ENCODE measurements at places on chromosomes 13 and 19.

DNA sequence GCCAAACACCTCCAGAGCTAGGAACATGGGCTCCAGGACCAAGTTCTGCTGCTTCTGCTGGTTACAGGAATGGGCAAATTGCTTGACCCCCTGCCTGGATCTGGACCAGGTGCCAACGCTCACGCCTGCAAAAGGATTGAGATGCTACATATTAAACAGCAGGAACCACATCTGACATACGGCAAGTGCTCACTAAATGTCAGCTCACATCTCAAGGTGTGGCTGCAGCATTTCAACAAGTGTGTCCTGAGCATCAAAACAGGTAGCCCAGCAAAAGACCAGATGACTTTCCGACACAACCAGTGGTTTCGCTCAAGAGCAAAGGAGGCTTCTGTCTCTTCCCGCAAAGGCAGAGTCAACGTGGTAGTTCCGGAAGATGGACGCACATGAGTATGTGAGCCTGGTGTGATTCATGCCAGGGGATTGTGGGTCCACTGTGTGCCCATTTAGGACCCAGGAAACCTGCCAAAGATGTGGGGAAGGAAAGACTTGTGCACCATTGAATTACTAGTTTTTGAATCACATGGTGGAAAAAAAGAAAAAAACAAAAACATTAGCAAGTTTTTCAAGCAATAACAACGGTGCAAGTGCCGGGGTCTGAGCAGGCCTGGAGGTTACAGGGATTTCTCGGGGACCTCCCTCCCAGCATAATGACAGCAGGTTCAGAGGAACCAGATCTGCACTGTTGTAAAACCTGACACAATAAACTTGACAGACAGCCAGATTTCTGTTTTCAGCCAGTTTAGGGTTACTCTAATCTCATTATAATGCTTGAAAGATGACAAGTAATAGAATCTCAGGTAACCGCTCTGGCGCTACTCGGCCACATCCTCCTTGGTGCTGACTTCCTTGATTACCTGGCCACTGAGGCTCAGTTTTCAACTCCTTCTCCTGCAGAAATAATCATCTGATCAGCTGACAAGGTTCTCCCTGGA is 77.9 kb downstream of the SOX1 start:
- no peak overlapping the region for H3K27ac ChIP-seq
- no peaks in the 10 kb centered on the region for H3K4me1 ChIP-seq
- DNase-seq, result no peak
- H3K36me3 ChIP-seq, result no peaks in the 10 kb centered on the region

DNA sequence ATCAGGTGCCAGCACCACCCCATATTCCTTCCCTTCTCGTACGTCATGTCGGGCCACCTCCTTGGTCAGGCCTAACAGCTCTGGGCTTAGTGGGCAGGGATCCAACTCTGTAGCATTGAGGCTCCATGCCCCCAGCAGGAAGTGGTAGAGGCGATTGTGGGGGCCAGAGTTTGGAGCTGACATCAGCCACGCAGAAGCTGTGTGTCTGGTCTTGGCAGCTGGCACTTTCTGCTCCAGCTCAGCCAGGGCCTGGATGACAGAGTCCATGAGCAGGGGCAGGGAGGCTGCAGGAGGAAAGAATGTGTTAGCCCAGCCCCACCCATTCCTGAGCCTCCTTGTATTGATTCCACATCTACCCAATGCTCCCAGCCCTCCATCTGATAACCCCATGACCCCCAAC is 3.0 kb downstream of the PGLYRP2 start:
- peaks cover 22% of the 10 kb centered on the region for H3K4me1 ChIP-seq
- H3K4me3 ChIP-seq, result no peak overlapping the region
- peak overlapping the region; percentile 1 for H3K27ac ChIP-seq
- peaks cover under 1% of the 10 kb centered on the region for H3K36me3 ChIP-seq
- no peaks in the 10 kb centered on the region for H3K27me3 ChIP-seq

- H3K36me3 ChIP-seq, result peaks cover 17% of the 10 kb centered on the region
- H3K27me3 ChIP-seq, result no peaks in the 10 kb centered on the region
- peak overlapping the region; percentile 98 for H3K27ac ChIP-seq
- peaks cover 23% of the 10 kb centered on the region for H3K4me1 ChIP-seq
These were observed 13.8 kb upstream of the ASF1B start for GRCh38 chr19:14150041-14150769.

GRCh38 chr13:101893021-101893420 is 440.5 kb downstream of the ITGBL1 start:
- H3K27me3 ChIP-seq, result no peaks in the 10 kb centered on the region
- no peaks in the 10 kb centered on the region for H3K4me1 ChIP-seq
- no peak overlapping the region for H3K27ac ChIP-seq
- no peak overlapping the region for H3K4me3 ChIP-seq
- no peak for DNase-seq
- no peaks in the 10 kb centered on the region for H3K36me3 ChIP-seq

- no peaks in the 10 kb centered on the region for H3K36me3 ChIP-seq
- no peak for DNase-seq
These were observed 8.2 kb downstream of the SMIM24 start for GRCh38 chr19:3471954-3472655.

GRCh38 chr13:79245937-79246577 is 160.0 kb downstream of the RBM26 start:
- H3K27ac ChIP-seq, result no peak overlapping the region
- H3K4me3 ChIP-seq, result no peak overlapping the region
- no peak for DNase-seq
- no peaks in the 10 kb centered on the region for H3K4me1 ChIP-seq
- no peaks in the 10 kb centered on the region for H3K27me3 ChIP-seq

DNA sequence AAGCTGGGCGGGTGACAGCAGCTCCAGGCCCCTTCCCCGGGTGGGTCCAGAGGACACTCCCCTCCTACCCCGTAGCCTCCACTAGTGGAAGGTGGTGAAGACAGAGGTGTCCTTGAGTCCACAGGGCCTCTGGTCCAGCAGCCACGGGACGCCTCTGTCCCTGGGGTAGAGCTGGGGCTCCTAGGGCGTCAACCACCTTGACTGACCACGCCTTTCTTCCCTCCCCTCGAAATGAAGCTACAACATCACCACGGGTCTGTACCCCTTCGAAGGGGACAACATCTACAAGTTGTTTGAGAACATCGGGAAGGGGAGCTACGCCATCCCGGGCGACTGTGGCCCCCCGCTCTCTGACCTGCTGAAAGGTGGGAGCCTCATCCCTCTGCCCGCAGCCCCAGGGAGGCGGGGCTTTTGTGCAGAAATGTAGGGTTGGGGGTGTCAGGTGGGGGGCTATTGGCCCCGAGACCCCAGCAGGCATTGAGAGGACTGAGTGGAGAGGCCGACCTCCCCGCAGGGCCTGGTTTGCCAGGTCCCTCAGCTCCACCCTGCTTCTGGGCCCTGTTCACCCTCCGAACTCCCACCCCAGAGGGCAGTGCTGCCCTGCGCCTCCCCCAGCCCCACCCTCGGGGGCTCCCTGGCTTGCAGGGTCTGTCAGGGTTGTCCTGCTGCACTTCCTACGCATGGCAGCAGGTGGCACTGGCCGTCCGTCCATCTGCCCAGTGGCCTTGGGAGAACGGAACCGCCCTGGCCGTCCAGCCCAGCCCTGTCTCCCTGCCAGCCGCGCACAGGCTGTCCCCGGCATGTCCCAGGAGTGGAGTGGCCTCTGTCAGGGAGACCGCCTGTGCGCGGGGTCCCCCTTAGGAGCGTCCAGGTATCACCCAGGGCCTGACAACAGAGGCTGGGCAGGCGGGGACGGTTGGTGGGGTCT is 15.7 kb downstream of the STK11 start:
- no peak overlapping the region for H3K27ac ChIP-seq
- peaks cover 2% of the 10 kb centered on the region for H3K4me1 ChIP-seq
- H3K4me3 ChIP-seq, result no peak overlapping the region
- no peaks in the 10 kb centered on the region for H3K27me3 ChIP-seq
- no peak for DNase-seq
- peaks cover 22% of the 10 kb centered on the region for H3K36me3 ChIP-seq

- peak overlapping the region; percentile 59 for H3K27ac ChIP-seq
- peaks cover 62% of the 10 kb centered on the region for H3K36me3 ChIP-seq
- peak overlapping the region; percentile 33 for H3K4me3 ChIP-seq
These were observed 2.6 kb downstream of the EPN1 start for GRCh38 chr19:55677572-55678028.

DNA sequence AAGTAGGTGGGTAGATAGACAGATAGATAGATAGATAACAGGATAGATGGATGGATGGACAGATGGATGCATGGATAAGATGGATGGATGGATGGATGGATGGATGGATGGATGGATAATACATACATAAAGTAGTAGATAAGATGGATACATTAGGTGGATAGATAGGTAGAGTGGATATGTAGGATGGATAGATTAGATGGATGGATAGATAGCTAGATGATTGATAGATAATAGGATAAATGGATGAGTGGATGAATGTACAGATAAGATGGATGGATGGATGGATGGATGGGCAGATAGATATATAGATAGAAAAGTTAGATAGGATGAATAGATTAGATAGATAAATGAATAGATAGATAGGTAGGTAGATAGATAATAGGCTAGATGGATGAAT is 2.1 kb downstream of the CYP4F3 start:
- peaks cover 28% of the 10 kb centered on the region for H3K27me3 ChIP-seq
- peaks cover 5% of the 10 kb centered on the region for H3K4me1 ChIP-seq
- no peaks in the 10 kb centered on the region for H3K36me3 ChIP-seq
- no peak overlapping the region for H3K27ac ChIP-seq

DNA sequence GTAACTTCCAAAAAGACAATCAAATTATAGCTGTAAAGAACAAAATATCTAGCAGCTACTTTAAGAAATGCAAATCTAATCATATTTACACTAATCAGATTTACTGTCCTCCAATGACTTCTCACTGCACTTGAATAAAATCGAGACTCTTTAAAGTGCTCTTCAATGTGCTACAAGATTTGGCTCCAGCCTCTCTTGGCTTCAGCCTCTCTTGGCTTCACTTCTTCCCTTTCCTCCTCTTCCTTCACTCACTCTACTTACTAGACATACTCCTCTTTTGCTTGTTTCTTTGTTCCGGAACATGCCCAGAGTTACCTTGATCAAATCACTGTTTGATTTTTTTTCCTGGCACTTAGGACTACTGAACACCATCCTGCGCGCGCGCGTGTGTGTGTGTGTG is 495.4 kb downstream of the LMO7 start:
- no peaks in the 10 kb centered on the region for H3K4me1 ChIP-seq
- no peak overlapping the region for H3K4me3 ChIP-seq
- H3K27ac ChIP-seq, result no peak overlapping the region
- no peak for DNase-seq

DNA sequence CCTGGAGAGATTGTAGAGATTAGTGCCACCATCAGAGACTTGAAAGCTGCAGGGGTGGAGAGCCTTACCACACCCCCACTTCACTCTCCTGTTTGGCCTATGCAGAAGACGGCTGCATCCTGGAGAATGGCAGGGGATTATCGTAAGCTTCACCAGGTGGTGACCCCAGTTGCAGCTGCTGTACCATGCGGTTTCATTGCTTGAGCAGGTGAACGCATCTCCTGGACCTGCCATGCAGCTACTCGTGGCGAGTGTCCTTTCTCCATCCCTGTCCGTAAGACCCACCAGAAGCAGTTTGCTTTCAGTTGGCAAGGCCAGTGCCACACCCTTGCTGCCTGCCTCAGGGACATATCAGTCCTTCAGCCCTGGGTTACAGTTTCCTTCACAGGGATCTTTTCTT is 21.2 kb downstream of the PPP5C start:
- peaks cover 12% of the 10 kb centered on the region for H3K36me3 ChIP-seq
- no peak for DNase-seq

GRCh38 chr19:13011653-13012389 is 16.5 kb downstream of the NFIX start:
- H3K27me3 ChIP-seq, result peaks cover 99% of the 10 kb centered on the region
- no peak overlapping the region for H3K4me3 ChIP-seq
- H3K27ac ChIP-seq, result no peak overlapping the region
- H3K4me1 ChIP-seq, result peaks cover 22% of the 10 kb centered on the region

GRCh38 chr13:53189162-53189561 is 160.5 kb downstream of the OLFM4 start:
- no peak overlapping the region for H3K4me3 ChIP-seq
- no peak for DNase-seq
- H3K27me3 ChIP-seq, result no peaks in the 10 kb centered on the region

DNA sequence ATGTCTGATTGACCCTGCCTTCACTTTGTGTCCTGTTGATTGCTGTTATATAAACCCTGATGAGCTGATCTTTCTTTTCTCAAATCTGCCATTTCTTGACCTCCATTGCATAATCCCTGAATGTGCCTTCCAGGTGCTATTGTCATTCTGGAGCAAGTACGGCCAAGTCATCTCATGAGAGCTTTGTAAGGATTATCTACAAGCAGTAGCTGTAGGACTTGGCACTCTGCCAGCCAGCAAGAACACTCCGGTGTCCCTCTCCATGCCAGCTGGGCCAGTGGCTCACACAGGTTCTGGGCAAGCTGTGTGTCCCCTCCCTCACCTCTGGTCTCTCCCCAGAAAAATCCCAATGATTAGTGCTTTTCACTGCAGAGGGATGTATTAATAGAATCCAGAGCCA is 348.1 kb downstream of the FOXO1 start:
- peaks cover 4% of the 10 kb centered on the region for H3K36me3 ChIP-seq
- H3K4me1 ChIP-seq, result peaks cover 32% of the 10 kb centered on the region
- H3K27ac ChIP-seq, result no peak overlapping the region
- H3K27me3 ChIP-seq, result no peaks in the 10 kb centered on the region
- H3K4me3 ChIP-seq, result no peak overlapping the region

DNA sequence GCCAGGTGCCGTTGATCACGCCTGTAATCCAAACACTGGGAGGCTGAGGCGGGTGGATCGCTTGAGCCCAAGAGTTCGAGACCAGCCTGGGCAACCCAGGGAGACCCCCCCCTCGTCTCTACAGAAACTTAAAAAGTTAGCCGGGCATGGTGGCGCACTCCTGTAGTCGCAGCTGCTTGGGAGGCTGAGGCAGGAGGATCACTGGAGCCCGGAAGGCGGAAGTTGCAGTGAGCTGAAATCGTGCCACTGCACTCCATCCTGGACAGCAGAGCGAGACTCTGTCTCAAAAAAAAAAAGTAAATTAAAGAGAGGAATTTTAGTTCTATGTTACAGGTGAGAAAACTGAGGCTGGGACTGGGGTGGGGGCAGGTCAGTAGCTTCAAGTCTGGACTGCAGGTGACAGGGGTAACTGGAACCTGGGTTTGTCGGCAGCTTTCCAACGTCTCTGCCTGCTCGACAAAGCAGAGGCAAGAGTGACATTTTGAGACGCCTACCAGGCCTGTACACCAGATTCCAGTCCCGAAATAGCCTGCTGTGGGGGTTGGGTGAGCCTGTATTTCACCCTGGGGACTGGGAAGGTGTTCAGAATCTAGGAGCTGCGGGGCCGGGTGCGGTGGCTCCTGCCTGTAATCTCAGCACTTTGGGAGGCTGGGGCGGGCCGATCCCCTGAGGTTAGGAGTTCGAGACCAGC is 1.2 kb downstream of the SELENOW start:
- H3K4me1 ChIP-seq, result peaks cover 25% of the 10 kb centered on the region
- peak overlapping the region; percentile 97 for H3K27ac ChIP-seq
- H3K27me3 ChIP-seq, result no peaks in the 10 kb centered on the region

DNA sequence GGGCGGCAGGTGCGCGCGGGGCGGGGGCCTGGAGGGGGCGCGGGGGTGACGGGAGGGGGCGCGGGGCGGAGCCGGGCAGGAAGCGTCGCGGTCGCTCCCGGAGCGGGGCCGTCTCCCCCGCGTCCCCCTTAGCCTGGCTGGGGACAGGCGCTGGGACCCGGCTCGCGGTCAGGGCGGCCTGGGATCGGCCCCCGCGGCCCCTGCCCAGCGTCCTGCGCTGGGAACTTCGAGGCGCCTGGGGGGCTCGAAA is 74.7 kb upstream of the MCF2L start:
- no peak overlapping the region for H3K4me3 ChIP-seq
- DNase-seq, result no peak
- peaks cover 9% of the 10 kb centered on the region for H3K4me1 ChIP-seq
- peaks cover 4% of the 10 kb centered on the region for H3K36me3 ChIP-seq

Measured in effector memory CD8-positive, alpha-beta T cell (primary cell).